ENCODE measurements at places on chromosomes 5 and 9. TPM values are rescaled to one million over a fixed set of nuclear protein-coding genes. Genes with fewer than 3 reads are reported as not detected.

- peak; percentile 55 for DNase-seq
These were observed 6.4 kb downstream of the ARRDC1 start for GRCh38 chr9:137611623-137612609.

Gene CCL28
- total RNA-seq = 2.3 TPM

DNA sequence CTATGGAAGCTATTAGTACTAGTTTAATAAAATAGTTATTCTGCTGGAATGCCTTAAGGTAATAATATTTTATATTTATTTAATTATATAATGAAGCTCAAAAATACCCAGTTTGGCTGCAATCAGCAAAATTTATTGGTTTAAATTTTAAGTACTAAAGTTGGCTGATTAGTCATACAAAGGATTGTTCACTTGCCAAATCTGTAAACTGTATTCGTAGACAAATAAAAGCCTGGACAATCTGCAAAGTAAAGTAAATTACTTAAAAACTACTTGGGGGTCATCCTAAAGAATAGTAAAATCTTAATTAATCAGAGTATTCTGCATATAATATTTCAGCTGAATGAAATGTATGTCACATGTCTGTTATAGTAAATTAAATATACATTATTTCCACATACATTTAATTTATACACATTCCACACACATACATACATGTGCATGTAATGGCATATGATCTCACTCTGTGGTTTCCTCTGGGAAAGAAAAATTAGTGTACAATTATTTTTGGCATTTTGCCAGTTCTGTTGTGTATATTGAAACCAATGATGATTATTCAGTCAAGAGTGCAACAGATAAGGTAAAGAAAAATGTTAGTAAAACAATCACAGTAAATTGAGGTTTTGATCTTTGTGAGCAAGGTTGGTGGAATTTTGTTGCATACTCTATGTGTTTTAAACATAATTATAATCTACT, 455.9 kb downstream of the CDH9 start:
- DNase-seq = no peak

- no peak for DNase-seq
These were observed 1.1 kb downstream of the NDOR1 start for GRCh38 chr9:137206602-137207001.

Gene FXN
- 27.1 TPM for total RNA-seq

Gene OTP
- not detected for total RNA-seq

Gene PIP5K1B
- total RNA-seq = 0.30 TPM

GRCh38 chr9:7375013-7375511, 424.5 kb downstream of the DMAC1 start:
- DNase-seq = no peak

All from left lobe of liver (tissue), 2 donors.